ENCODE measurements at places on chromosomes 7 and 10. TPM values are rescaled to one million over a fixed set of nuclear protein-coding genes. Genes with fewer than 3 reads are reported as not detected.

GRCh38 chr7:94687810-94688209 lies 31.9 kb upstream of the SGCE start:
- H3K27me3 ChIP-seq = no peaks in the 10 kb centered on the region
- H3K36me3 ChIP-seq = no peaks in the 10 kb centered on the region
- no peak overlapping the region for H3K27ac ChIP-seq
- H3K4me1 ChIP-seq = no peaks in the 10 kb centered on the region
- no peak overlapping the region for H3K4me3 ChIP-seq
- DNase-seq = no peak

DNA sequence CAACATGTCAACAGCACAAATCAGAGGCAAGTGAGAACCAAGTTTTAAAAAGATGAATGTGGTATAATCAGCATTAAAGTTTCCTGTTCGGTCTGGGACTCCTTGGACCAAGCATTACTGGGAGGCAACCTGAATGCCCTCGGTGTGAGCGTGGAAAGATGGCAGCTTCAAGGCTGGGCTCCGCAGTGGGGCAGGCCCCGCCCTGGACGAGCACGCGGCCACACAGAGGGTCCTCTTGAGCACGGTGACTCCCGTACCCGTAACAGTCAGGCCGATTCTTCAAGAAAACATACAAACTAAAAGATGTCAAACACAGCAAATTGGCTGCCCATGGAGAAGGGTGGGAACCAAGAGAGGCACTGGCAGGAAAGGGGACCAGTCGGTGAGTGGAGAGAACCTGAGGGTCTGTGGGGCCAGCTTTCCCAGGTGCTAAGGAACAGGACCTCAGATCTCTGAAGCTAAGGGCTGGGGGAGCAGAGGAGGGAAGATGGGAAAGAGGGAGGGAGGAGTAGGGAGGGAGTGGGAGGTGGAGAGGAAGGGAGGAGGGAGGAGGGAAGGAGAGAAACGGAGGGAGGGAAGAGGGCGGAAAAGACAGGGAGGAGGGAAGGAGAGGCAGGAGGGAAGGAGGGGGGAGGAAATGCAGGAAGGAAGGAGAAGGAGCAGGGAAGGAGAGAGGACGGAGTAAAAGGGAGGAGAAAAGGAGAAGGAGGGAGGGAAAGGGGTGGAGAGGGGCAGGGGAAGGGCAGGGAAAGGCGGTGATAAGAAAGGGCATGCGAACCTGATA lies 71.2 kb upstream of the FAM20C start:
- DNase-seq = no peak
- no peak overlapping the region for H3K27ac ChIP-seq
- peaks cover 43% of the 10 kb centered on the region for H3K4me1 ChIP-seq
- H3K36me3 ChIP-seq = no peaks in the 10 kb centered on the region
- H3K4me3 ChIP-seq = no peak overlapping the region

GRCh38 chr10:89337484-89337883 lies 9.7 kb downstream of the IFIT3 start:
- H3K4me3 ChIP-seq = no peak overlapping the region
- H3K36me3 ChIP-seq = peaks cover 45% of the 10 kb centered on the region
- no peak overlapping the region for H3K27ac ChIP-seq
- no peaks in the 10 kb centered on the region for H3K27me3 ChIP-seq
- peaks cover 4% of the 10 kb centered on the region for H3K4me1 ChIP-seq

DNA sequence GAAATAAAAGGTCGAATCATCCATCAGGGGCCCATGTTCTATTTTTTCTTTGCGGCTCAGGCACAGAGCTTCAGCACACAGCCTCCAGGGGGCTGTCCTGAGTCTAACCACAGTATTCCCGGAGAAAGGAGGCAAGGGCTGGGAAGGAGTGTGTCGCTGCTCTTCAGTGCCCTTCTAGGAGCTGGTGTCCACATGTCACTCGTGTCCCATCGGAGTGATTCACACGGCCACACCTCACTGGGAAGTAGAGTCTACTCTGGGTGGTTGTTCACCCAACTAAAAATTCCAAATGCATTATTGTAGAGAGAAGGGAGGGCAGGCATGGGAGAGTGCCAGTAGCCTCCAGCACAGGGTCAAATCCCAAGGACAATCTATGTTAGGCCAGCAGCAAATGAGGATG lies 114.8 kb upstream of the LANCL2 start:
- H3K36me3 ChIP-seq = no peaks in the 10 kb centered on the region
- no peak for DNase-seq
- H3K27me3 ChIP-seq = peaks cover 25% of the 10 kb centered on the region
- peaks cover 6% of the 10 kb centered on the region for H3K4me1 ChIP-seq
- no peak overlapping the region for H3K27ac ChIP-seq

DNA sequence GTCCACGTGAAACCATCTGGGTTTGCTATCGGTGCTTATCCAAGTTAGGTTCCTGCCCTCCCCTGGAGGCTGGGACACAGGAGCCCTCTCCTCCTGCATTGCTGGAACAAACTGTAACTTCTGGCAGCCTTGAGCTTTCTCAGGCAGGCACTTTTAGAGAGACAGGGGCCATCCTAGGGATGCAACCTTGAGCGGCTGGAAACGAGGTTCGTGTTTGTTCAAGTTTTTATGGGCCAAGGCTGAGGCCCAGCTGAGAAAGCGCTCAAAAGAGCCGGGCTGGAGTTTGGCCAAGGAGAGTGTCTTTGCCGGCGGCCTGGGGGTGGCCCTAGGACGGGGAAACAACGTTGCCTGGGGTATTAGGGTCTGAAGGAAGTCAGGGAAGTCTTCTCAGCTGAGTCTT lies 5.5 kb upstream of the MMD2 start:
- H3K27ac ChIP-seq = no peak overlapping the region
- no peak overlapping the region for H3K4me3 ChIP-seq
- DNase-seq = no peak
- no peaks in the 10 kb centered on the region for H3K4me1 ChIP-seq
- peaks cover 14% of the 10 kb centered on the region for H3K27me3 ChIP-seq
- no peaks in the 10 kb centered on the region for H3K36me3 ChIP-seq

DNA sequence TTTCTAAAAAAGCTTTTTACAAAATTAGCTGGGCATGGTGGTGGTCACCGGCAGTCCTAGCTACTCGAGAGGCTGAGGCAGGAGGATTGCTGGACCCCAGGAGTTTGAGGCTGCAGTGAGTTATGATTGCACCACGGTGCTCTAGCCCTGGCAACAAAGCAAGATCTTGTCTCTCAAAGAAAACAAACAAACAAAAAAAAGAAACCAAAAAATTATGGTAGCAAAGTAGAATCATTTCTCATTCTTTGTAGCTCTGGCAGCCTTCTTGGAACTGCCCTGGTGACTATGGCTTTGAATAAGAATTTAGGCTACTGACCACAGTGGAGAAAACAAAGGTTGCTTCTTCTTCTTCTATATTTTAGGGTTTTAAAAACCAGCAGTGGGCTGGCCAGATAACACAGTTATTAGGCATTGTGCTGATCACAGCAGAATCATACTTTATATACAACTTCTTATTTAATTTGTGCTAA lies 41.9 kb upstream of the PRKAR2B start:
- no peak for DNase-seq
- H3K27ac ChIP-seq = no peak overlapping the region
- H3K4me3 ChIP-seq = no peak overlapping the region
- H3K36me3 ChIP-seq = no peaks in the 10 kb centered on the region
- no peaks in the 10 kb centered on the region for H3K27me3 ChIP-seq
- no peaks in the 10 kb centered on the region for H3K4me1 ChIP-seq

DNA sequence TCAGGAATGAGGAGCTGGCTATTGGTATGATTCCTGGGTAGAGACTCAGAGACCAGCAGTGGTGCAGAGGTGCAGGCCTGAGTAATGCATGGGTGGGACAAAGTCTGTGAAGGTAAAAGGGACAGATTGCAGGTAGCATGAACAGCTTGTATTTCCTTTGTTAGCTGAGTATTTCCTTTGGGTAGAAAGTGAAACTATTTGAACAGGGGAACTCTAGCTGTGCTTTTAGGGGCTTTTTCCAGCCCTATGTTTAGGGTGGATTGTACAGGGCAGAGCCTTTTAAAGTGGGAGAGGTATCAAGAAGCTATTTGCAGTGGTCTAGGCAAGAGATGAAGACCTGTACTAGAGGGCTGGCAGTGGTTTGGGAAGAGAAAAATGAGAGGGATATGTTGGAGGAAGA lies 739.9 kb downstream of the REEP3 start:
- H3K27me3 ChIP-seq = no peaks in the 10 kb centered on the region
- no peak overlapping the region for H3K27ac ChIP-seq
- no peak for DNase-seq

GRCh38 chr7:18455606-18456005 lies 39.9 kb upstream of the HDAC9 start:
- no peak for DNase-seq
- no peaks in the 10 kb centered on the region for H3K27me3 ChIP-seq
- peaks cover 13% of the 10 kb centered on the region for H3K4me1 ChIP-seq
- no peak overlapping the region for H3K27ac ChIP-seq
- no peaks in the 10 kb centered on the region for H3K36me3 ChIP-seq

GRCh38 chr7:39733881-39734632 lies 110.7 kb downstream of the RALA start:
- H3K27ac ChIP-seq = peak overlapping the region; percentile 76
- DNase-seq = no peak
- no peaks in the 10 kb centered on the region for H3K27me3 ChIP-seq

DNA sequence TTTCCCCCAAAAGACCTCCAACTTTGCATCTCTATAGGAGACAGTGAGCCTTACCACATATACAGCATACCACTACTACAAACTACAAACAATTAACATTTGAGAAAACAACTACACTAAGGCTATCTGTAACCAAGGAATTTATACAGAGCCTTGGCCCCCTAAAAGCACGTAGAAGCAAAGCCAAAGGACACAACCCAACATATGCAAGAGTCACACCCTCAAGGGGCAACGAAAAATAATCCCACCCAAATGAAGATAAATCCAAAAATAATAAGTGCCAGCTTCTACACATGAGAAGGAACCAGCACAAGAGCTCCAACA lies 149.5 kb downstream of the ZEB1 start:
- no peaks in the 10 kb centered on the region for H3K27me3 ChIP-seq
- no peak for DNase-seq
- no peak overlapping the region for H3K4me3 ChIP-seq
- H3K4me1 ChIP-seq = no peaks in the 10 kb centered on the region
- peaks cover 48% of the 10 kb centered on the region for H3K36me3 ChIP-seq

GIMAP2 gene
- 2.9 TPM for total RNA-seq

PRKAG2 gene
- total RNA-seq = 119 TPM

ASB10 gene
- 26.9 TPM for total RNA-seq

CHST12 gene
- 12.7 TPM for total RNA-seq

All from heart left ventricle (tissue), 16 donors.